ENCODE measurements at places on chromosomes 2 and 18.

DNA sequence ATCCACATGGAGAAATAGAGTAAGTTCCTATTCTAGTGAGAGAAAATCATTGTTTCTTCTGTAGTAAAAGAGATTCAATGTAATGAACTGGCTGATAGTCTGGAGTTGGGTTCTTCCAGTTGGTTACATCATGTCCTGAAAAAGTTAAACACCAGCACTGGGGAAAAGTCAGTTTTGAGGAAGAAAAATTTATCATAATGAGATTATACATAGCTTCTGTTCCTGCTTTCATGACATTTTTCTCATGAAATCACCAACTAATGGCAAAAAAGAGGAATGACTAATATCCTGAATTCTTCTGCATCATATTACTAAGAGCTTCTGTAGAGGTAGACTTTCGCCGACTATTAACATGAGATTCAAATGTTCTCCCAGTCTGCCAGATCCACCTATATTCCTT is 69.2 kb upstream of the SLC9A2 start:
- no peak for DNase-seq

DNA sequence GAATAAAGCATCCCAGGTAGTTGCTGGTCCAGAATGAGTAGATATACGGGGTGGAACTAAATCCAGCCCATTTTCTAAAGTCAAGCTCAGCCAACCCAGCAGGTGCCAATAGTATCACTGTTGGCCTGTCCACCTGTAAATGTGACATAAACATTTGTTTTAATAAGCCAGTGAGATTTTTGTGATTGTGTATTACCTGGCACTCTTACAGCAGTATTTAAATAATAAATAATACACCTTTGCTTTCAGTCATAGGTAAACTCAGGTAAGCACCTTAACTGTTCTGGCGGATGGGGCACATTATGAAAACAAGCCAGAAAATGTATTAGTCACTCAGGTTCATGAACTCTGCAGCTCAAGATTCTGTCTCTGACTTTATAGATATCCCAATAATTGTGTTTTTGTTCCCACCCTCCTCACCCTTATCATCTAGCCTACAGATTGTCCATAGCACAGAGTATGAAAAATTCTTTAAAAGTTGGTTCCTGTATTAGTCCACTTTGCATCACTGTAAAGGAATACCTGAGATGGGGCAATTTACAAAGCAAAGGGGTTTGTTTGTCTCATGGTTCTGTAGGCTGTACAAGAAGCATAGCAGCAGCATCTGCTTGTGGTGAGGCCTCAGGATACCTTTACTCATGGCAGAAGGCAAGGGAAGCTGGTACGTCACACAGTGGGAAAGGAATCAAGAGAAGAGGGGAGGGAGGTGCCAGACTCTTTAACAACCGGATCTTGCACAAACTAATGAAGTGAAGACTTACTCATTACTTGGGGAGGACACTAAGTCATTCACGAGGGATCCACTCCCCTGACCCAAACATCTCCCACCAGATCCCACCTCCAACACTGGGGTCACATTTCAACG is 73.0 kb upstream of the CYRIA start:
- DNase-seq: no peak

GRCh38 chr18:63970809-63971205 is 926 bp downstream of the SERPINB8 start:
- no peak for DNase-seq

- no peak for DNase-seq
These were observed 569.4 kb upstream of the SALL3 start for GRCh38 chr18:78410094-78410786.

GRCh38 chr18:24600076-24600654 is 139.7 kb downstream of the HRH4 start:
- DNase-seq: no peak

DNA sequence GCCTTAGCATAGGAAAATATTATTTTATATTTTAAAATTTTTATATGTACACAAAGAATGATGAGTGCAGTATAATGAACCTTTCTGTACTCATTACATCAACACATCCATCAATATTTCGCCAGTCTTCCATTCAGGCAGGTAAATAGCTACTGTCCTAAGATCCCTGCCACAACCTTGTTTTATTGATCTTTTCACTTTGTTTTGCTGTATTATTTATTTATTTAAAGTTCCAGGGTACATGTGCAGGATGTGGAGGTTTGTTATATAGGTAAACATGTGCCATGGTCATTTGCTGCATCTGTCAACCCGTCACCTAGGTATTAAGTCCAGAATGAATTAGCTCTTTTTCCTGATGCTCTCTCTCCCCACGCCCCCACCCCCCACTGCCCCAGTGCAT is 64.6 kb downstream of the INHBB start:
- DNase-seq: no peak

- no peak for DNase-seq
These were observed 486.5 kb downstream of the NUP35 start for GRCh38 chr2:183610724-183611123.

GRCh38 chr18:75209951-75210258 is 692 bp upstream of the TSHZ1 start:
- no peak for DNase-seq

DNA sequence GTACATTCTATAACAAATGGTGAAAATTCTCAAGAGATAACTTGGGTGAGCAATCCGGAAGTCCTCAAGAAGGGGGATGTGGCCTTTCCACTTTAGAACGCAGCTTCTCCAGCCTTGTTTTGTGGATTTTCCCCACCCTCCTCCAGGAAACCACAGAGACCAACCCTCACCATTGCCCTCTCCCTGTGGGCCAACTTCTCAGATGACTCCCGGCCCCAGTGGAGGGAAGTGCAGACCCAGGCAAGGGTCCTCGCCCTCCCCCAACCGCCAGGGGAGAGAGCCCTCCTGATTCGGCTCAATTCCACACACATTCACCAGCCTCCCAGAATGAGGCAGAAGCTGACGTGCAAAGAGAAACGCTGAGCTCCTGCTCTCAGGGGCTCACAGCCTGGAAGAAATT is 277.2 kb downstream of the EIPR1 start:
- no peak for DNase-seq

DNA sequence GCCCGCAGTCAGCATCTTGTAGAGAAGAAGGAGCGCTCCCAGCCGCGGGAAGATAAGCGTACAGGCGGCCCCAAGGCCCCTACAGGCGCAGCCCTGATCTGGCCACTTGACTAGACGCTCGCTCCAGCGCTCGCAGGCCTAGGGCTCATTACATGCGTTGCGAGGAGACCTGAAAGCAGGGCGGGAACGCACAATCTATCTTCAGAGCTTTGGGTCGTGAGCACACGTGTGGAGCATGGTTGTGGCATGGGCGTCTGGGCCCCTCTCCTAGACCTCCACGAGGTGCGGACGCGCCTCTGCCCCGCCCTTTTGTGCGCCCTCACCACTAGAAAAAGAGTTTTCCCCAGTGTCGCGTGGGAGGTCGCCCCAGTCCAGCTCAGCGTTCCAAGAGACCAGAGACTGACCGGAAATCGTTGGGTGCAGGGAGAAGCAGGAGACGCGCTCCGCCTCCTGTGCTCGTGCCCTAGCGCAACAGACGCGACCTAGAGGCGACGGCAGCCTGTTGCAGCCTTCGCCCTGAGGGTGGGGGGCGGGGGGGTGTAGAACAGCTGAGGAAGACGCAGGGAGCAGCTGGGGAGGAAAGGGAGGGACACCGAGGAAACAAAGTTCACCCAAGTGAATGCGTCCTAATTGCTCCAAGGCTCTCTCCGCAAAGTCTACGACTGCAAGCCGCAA is 12.6 kb downstream of the NR4A2 start:
- no peak for DNase-seq

GRCh38 chr2:136381722-136382633 is 264.0 kb upstream of the CXCR4 start:
- DNase-seq: peak; percentile 59

GRCh38 chr18:60649107-60649506 is 276.5 kb upstream of the MC4R start:
- no peak for DNase-seq

- DNase-seq: no peak
These were observed 216.9 kb downstream of the ARHGAP15 start for GRCh38 chr2:143345887-143346787.

- DNase-seq: no peak
These were observed 41.3 kb upstream of the LMAN1 start for GRCh38 chr18:59400407-59400806.

DNA sequence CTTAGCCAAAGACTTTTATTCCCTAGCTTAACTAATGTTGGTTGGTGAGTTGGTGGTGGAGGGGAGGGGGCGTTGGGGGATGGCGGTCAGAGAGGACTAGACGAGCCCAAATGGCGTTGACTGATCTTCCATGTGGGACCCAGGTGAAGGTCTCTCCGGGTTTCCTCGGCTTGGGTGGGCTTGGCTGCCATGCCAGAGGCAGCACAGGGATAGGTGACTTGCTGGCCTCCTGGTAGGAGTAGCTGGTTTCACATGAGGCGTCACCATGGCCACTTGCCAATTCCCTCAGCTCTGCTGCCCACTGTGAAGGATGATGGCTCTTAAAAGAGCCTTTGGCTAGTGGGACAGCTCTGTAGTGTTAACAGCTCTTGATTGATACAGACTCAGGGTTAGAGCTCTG is 1337.0 kb upstream of the FAM98A start:
- DNase-seq: no peak

GRCh38 chr2:10272464-10272863 is 30.2 kb upstream of the HPCAL1 start:
- no peak for DNase-seq

DNA sequence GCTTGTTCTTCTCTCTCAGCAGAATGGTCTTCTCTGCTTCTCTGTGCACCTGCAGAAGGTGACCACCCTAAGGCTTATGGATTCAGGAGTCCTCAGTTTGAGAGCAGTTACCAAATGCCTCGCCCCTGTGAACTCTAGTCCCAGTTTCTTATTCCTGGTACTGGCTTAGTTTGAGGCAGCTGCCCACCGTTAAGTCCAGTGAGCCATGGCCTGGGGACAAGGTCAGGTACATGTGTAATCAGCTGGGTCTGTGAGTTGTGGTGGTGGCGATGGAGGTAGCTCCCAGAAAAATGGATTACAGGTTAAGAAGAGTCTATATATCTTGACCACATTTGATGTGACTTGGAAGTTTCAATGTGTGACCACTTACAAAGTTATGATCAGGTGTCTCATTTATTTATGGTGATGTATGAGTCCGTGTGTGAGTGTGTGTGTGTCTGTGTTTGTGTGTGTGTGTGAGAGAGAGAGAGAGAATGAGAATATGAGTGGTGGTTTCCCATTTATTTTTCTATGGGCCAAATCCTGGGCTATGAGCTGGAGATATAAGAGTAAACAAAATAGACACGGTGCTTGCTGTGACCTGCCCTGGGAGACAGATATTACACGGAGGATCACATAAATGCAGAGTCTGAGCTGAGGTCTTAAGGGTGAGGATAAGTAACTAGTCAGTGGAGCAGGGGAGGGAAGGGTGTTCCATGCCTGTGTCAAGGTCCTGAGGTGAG is 13.0 kb upstream of the IL1RN start:
- no peak for DNase-seq

GRCh38 chr2:74544634-74545033 is 9.1 kb downstream of the LOXL3 start:
- peak; percentile 28 for DNase-seq

DNA sequence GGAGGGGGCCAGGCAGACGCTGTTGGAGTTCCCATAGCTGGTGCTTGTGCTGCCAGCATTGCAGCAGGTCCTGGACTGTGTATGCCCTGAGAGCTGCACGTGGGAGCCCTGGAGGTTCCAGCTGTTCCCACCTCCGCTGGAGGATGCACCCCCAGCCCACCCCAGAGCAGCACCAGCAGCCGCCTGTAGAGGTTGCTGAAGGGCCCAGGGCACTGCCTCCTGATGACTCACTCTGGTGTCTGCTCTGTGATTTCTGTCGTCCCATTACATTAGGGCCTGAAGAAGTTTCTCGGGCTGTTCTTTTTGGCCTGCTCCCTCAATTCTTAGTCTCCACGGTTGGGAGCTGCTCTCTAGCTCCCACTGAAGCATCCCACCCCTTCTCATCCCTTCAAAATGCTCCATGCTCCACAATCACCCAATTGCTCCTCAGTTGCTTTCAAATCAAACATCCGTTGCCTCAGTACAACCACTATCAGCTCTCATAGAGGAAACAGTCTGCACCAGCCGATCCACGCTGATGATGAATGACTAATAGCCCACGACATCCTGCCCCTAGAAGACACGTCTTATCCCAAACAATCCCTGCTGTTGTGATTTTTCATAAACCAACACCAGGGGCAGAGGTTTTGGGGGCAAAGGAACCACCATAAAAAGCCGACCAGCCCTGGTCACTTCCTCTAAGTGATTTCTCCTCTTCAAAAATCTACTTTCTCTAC is 65.2 kb upstream of the RNF152 start:
- no peak for DNase-seq

GRCh38 chr2:36097022-36097421 is 258.6 kb upstream of the CRIM1 start:
- no peak for DNase-seq

DNA sequence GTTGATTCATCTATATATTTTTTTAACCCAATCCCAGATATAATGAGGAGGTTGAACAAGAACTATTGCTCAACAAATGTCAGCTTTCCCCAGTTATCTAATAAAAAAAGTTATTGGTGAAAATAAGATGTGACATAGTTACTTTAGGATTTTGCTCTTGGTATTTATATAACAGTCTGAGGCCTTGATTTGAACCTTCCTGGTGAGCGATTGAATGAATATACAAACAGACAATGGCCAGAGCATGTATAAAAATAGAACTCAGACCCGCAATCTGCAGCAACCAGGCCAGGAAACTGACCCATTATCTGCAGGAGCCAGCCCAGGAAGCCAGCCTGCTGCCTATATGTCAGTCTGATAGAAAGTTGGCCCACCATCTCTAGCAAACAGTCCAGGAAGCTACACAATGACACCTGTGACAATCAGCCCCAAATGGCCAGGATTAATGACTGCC is 81.6 kb downstream of the HS6ST1 start:
- no peak for DNase-seq

- DNase-seq: no peak
These were observed 462.7 kb downstream of the METTL4 start for GRCh38 chr18:2108591-2108990.

DNA sequence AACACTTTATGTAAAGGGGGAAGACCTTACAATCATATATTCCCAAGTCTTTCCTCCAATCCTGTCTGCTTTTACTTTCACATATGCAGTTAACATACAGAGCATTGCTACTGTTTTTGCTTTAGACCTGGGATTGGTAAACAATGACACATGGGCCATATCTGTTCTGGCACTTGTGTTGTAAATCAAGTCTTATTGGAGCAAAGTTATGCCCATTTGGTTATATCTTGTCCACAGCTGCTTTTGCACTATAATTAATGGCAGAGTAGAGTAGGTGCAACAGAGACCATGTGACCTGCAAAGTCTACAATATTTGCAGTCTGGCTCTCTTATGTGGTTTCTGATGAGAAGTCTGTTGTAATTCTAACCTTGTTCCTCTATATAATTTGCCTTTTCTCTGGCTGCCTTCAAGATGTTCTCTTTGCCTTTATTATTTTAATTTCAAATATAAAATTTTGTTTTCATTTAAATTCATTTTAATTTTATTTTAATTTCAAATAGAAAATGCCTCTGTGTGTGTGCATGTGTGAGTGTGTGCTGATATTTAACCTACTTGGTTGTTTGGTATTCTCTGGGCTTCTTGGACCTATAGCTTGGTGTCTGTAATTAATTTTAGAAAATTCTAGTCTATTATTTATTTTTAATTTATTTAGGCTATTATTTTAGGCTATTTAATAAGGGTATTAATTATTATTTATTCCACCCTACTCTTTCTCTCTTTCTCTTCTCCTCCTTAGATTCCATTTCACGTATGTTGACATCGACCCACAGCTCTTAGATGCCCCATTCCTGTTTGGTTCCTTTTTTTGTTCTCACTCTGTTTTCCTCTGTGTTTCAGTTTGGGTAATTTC is 16.8 kb upstream of the LPIN1 start:
- DNase-seq: no peak

- no peak for DNase-seq
These were observed 57.5 kb downstream of the AP1S3 start for GRCh38 chr2:223779877-223780276.
